Kidney glomerular epithelial cell (primary cell): ENCODE measurements at places on chromosomes 6 and 20.

- no peak for DNase-seq
Measured at GRCh38 chr6:74870403-74870802, 335.4 kb downstream of the COL12A1 start.

DNA sequence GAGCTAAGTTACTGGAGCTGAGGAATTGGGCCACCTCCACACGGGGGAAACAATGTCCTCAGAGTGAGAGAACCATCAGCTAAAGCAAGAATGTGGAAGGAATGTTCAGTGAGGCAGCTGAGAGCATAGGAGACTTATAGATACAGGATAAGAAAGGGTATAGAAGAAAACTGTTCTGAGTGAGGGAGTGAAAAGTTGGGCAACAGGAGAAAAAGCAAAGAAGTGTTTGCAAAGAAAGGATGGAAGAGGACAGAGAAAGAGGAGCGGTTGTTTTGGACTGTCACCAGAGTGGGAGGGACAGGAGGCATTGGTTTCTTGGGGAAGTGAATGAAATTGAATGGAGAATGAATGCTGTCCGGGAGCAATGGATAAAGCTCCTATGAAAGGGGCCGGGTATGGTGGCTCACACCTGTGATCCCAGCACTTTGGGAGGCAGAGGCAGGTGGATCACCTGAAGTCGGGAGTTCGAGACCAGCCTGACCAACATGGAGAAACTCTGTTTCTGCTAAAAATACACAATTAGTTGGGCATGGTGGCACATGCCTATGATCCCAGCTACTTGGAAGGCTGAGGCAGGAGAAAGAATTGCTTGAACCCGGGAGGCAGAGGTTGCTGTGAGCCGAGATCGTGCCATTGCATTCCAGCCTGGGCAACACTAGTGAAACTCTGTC lies 296.5 kb downstream of the ADGB start:
- DNase-seq, result no peak

- DNase-seq, result peak; percentile 63
Measured at GRCh38 chr6:74409447-74409846, 713.4 kb downstream of the CD109 start.

DNA sequence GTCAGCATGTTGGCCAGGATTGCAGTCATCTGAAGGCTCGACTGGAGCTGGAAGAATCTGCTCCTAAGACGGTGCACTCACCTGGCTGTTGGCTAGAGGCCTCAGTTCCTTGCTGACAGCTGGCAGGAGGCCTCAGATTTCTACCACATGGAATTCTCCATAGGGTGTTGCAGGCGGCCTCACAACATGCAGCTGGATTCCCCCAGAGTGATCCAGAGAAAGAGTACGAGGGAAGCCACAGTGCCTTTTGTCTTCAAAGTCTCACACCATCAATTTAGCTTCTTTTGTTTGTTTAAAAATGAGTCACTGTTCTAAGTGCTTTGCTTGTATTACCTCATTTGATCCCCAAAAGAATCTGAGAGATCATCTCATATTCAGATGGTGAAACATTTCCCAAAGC lies 65.5 kb upstream of the FYN start:
- DNase-seq, result peak; percentile 55

GRCh38 chr6:8194490-8194889 lies 92.1 kb upstream of the EEF1E1 start:
- DNase-seq, result peak; percentile 91

DNA sequence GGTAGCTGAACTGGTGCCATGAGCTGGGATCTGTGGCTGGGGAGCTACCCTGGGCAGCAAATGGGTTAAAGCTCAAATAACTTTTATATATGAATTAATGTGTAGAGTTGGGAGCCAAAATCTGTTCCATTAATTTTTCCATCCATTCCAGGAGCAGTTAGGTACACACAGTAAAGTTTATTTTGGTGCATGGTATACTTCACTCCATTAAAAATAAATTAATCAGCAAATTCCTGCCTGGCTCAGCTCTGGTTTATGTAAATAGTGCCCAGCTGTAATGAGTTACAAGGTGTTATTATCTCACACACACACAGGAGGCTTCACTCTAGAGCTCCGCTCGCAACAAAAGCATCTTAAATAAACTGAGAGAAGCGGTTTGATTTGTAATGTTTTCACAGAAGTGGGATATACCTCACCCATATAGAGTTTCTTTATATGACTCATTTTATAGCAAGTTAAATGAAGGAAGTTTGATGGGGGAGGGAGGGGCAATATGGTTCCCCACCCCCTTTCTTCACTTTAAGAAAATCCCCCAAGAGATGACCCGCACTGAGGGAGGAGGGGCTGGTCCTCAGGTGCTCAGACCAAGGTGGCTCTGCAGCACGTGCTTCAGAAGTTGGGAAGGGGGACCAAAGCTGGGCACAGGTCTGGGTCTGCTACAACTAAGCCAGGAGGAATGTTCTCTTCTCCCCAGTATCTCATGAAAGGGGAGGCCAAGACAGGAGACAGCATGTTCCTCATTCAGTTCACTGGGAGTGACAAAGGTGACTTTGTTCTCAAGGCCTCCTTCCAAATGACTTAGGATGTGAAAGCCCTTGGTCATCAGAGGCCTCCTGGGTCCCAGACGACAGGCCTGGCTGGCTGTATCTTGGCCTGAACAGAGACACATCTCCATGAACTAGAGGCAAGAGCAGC lies 10.5 kb upstream of the FAM83C start:
- peak; percentile 66 for DNase-seq

DNA sequence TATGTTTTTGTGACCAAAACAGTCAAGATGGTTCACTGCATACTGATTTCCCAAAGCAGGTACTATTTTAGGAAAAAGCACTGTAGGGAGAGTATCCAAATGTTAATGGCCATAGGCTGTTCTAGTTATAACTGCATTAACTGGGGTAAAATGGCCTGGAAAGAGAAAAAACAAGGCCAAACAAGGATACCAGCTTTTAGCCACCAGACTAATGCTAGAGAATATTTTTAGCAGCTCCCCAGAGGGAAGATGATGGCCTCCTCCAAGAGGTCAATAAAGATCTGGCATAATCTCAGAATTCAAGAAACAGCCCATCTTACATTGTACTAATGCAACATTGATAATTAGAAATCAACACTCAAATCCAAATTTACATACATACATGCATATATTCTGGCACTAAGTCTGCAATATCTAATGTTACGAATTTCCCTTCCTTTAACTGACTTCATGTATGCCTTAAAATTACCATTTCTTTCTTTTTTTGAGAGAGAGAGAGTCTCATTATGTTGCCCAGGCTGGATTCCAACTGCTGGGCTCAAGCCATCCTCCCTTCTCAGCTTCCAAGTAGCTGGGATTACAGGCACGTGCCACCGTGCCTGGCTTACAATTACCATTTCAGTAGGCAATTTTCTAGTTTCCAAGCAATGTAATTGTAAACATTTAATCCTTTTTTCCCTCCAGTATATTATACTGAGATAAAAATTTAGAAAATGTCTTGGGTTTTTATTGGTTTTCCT lies 9.3 kb downstream of the COX7A2 start:
- DNase-seq, result no peak

- DNase-seq, result no peak
Measured at GRCh38 chr20:38722683-38723016, 1.6 kb upstream of the SLC32A1 start.

DNA sequence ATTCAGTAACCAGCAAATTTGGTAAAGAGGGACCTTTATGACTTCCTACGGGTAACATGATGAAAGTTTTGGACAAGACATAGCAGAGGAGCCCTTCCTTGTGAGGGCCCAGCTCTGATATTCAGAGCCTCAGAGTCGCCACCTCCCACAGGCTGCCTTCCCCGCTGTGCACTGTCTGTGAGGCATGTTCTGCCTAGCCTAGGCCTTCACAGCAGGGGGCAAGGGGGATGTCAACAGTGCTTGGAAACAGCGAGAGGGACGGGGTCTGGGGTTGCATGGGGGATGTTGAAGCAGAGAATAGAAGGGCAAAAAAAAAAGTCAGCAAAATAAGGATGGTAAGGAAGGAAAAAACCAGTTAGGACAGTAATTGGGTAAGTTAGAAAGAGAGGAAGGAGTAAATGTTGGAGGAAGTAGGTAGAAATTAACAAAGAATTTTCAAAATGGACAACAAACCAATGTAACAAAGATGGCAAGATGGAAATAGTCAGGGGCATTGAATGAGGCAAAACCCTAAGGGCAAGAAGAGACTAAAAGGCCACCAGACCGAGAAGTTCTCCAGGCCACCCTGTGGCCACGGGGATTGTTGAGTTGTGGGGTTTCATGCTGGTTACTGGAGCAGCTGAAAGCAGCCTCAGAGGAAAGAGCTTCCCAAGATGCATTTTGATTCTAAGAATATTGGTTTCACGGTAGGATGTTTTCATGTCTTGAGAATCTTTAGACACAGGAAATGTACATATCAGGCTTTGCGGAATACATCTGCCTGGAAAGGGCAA lies 139.8 kb downstream of the LY86 start:
- no peak for DNase-seq

DNA sequence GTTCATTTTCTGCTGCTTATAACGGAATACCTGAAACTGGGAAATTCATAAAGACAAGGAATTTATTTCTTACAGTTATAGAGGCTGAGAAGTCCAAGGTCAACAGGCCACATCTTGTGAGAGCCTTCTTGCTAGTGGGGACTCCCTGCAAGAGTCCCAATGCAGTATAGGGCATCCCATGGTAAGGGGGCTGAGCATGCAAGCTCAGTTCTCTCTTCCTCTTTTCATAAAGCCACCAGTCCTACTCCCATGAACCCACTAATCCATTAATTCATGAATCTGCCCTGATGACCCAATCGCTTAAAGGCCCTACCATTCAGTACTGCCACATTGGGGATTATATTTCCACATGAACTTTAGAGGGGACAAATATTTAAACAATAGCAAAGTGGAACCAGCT lies 26.5 kb downstream of the CYB5R4 start:
- no peak for DNase-seq

DNA sequence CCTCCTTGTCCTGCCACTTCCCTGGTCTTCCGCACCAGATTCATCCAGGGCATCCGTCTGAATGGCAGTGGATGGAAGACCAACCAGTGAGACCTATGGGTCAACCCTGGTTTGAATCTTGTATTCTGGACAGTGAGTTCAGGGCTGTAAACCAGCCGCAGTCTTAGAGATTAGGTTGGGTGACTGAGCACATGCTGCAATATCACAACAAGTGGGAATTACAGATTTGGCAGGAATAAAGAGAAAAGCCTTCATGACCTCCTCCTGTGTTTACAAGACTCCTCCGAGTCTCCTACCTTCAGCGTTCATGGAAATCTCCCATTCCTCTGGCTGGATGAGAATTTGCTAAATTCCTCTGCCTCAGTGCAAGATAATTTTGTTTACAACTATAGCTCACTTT lies 9.9 kb downstream of the ECI2 start:
- DNase-seq, result no peak
